ENCODE measurements at places on chromosomes 5 and 9. TPM values are rescaled to one million over a fixed set of nuclear protein-coding genes. Genes with fewer than 3 reads are reported as not detected.

Gene ARHGEF39
- total RNA-seq = 40.2 TPM

Gene SLC22A4
- total RNA-seq = 3.4 TPM

Gene NMUR2
- 0.24 TPM for total RNA-seq

Gene RELL2
- total RNA-seq = 3.7 TPM

Gene LTC4S
- 7.0 TPM for total RNA-seq

Measured in epithelial cell of alveolus of lung (primary cell).